Non-pigmented ciliary epithelial cell (primary cell): ENCODE measurements at places on chromosomes 7 and 10.
A peak's percentile ranks its signal among the peaks of the same experiment; 100 is the strongest.

GRCh38 chr7:41633690-41634089 lies 69.2 kb downstream of the INHBA start:
- DNase-seq, result no peak

DNA sequence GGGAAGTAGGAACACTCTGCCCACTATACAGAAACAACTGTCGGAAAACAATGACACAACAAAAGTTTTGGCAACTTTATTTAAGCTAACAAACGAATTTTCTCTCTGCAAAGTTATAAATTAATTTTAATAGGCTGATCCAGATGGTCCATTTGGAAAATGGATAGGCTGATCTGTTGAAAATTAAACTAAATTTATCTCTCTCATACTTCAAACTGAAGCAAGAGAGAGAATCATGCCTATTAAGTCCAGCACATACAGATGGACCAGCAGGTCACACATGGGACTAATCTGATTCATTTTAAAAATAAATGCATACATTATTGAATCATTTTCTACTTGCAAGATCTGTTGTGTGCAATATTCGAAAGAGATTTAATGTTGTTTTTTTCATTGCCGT lies 110.1 kb downstream of the BTRC start:
- DNase-seq, result no peak

GRCh38 chr10:75540981-75541380 lies 109.6 kb downstream of the LRMDA start:
- no peak for DNase-seq

DNA sequence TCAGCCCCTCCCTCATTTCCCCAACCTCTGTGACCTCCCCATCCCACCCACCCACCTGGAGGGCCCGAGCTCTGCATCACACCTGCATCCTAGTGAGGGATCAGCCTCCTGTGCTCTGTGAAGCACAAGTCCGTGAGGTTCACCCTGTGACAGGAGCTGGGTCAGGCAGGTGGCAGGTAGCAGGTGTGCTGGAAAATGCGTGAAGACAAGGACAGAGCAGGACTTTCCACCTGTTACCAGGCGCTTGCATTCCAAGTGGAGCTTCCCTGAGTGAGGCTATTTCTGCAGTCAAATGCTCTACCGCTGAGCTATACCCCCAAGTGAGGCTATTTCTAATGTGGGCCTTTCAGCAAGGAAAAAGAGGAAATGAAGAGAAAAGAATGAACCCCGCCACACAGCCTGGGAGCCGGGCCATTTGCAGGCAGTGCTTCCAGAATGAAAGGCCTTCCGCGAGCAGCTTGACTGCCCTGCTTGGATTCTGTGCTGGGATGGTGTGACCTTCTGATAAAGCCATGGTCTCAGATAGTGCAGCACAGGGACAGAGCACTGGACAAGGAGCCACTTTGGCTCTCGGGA lies 13.3 kb upstream of the CPXM2 start:
- DNase-seq, result no peak

DNA sequence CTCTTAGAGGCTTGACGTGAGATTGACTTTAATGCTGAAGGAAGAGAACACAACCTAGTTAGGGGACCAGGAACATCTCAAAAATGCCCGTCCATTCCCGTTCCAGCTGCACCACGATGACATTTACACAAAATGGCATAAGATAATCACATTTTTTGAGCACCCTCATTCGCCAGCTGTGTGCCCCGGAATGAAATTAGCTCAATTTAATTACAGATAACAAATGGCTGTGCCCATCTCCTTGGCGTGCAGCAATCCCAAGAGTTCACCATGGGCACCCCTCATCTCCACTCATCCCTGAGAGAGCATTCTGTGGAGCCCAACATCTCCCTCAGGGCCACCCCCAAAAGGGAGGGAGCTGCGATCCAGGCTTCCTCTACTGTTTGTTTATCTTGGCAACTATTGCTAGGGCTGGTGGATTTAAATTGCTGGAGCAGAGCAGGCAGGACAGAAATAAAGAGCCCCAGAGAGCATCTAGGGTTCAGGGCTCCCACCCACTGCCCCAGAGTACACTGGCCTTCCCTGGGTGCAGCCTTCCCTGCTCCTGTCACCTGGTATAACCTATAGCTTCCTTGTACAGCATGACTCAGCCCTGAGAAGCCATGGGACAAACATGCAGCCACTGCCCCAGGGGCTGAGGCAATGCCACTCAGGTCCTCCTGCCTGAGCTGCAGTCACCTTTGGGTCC lies 263.5 kb downstream of the ZEB1 start:
- DNase-seq, result no peak

GRCh38 chr7:129354428-129355157 lies 79.6 kb upstream of the STRIP2 start:
- DNase-seq, result no peak

DNA sequence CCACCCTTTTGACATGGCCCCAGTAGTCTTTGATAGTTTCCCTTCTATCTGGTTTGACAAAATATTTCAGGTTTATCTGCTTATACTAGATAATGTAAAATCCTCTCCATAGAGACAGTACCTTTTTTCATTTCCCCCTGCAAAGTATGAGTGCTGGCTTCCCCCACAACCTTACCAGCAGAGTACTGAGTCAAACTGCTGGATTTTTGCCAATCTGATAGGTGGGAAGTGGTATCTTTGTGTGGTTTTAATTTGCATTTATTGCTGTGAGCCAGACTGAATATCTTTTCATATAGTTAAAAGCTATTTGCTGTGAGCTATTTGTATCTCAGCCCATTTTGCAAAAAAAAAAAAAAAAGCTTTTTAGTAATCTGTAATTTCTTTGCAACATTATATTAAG lies 32.1 kb upstream of the HECTD2 start:
- no peak for DNase-seq

- no peak for DNase-seq
Measured at GRCh38 chr7:88344956-88345832, 38.5 kb upstream of the STEAP4 start.

GRCh38 chr7:7976677-7977076 lies 8.1 kb downstream of the GLCCI1 start:
- no peak for DNase-seq

GRCh38 chr10:86368987-86369386 lies 2.4 kb upstream of the GRID1 start:
- DNase-seq, result no peak

GRCh38 chr10:64571056-64571455 lies 1049.9 kb downstream of the REEP3 start:
- no peak for DNase-seq

DNA sequence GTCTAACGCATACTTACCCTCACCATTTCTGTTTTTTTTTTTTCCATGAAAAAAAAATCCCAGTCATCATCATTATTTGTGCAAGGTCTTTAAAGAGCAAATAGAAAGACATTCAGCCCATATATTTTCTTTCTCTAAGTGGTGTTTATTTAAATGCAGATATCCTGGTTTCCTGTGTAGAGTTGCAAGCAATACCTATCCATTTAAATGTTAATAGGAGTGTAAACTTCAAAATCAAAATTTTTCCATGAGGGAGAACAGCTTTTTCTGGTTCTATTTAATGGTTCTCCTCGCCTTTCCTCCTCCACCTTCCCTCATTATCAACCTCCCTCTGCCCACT lies 120.1 kb upstream of the AGK start:
- no peak for DNase-seq

GRCh38 chr7:68041554-68041953 lies 1044.9 kb downstream of the TYW1 start:
- no peak for DNase-seq

DNA sequence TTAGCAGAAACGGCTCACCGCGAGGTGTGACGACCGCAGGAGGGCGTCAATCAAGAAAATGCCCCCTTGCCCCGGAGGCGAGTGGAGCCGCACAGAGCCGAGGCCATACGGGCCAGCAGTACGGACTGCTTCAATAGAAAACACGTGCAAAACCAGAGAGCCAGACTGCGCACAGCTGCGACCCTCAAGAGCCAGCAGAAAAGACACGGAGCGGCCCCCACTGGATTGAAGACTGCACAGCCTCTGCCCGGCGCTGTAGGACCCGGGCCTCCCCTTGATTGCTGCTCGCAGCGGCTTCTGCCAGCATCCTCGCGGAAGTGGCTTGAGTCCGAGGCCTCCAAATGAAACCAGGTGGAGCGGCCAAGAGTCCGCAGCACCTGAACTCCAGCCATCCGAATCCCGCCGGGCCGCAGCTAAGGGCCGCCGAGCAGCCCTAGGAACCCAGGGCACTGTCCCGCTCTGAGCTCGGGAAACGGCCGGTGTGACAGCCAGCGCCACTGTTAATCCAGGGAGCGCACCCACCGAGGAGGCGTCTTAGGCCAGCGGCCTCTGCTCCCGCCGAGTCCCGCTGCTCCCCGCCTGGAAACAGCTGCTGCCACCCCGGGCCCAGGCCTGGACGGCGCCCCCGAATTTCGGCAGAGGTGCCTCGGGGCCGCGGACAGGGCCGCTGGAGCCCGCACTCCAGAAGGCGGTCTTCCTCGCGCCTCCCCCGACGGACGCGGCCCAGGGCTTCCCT lies 660 bp upstream of the HHEX start:
- DNase-seq, result no peak

DNA sequence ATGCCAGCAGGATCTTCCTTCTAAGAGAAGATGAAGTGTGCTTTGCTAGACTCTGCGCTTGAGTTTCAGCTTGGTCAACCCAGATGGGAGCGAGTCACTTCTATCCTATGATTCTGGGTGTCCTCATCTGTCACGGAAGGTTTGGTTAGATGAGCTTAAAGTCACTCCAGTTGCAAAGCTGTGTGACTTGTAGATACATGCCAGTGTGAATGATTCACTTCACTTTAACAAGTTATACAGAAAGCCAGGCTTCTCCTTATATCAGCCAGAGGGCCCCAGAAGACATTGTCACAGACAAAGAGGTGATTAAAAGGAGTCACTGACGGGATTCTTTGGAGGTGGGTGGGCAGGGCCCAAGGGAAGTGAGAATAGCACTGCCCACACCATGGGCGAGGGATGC lies 122.6 kb upstream of the PFKP start:
- no peak for DNase-seq

DNA sequence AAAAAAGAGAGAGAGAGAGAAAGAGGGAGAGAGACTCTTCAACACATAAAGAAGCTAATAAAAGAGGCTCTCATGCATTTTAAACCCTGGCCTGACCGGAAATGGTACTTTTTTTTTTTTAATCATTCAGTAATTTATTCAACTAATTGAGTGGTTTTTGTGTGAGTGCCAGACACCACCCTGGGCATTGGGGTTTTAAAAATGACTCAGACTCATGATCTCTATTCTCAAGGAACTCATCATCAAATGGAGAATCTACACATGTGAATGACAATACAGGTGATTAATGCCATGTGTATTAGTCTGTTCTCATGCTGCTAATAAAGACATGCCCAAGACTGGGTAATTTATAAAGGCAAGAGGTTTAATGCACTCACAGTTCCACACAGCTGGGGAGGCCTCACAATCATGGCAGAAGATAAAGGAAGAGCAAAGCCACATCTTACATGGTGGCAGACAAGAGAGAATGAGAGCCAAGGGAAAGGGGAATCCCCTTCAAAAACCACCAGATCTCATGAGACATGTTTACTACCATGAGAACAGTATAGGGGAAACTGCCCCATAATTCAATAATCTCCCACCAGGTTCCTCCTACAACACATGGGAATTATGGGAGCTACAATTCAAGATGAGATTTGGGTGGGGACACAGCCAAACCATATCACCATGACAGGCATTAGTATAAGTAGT lies 158.5 kb upstream of the AUTS2 start:
- DNase-seq, result no peak

- no peak for DNase-seq
Measured at GRCh38 chr10:30041196-30042105, 17.9 kb downstream of the JCAD start.

DNA sequence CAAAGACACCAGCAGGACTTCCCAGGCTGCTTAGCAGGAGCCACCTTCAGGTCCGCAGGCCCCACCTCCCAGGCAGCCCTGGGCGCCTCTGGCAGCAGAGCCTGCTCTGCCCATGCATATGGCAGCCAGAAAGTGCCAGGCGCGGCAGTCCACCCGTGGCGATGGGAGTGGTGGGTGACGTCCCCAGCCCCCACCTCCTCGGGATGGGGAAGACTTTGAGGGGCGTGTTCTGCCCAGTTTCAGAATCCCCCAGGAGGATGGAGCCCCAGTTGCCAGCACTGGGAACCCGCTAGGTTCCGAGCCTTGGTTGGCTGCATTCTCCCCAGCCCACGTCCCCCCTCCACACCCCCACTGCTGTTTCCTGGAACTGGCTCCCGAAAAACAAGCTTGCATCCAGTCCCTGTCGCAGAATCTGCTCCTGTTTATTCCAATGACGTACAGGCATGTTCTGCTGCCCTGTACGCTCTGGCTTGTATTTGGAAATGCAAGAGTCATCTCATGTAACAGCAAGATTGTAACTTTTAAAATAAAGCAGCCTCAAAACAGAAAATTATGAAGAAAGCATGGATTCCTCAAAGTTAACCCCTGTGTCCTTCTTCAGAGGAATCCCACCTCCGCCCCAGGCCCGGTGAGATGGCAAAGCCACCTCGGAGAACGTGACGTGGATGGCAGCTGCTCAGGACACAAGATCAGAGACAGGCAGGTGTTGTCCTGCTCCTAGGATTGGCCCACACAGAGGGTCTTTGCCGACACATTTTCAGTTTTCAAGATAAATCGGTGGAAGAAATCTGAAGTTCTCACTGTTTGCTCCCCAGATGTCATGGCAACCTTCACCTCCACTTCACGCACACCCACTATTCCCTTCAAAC lies 87.8 kb upstream of the PPP2R2D start:
- no peak for DNase-seq

DNA sequence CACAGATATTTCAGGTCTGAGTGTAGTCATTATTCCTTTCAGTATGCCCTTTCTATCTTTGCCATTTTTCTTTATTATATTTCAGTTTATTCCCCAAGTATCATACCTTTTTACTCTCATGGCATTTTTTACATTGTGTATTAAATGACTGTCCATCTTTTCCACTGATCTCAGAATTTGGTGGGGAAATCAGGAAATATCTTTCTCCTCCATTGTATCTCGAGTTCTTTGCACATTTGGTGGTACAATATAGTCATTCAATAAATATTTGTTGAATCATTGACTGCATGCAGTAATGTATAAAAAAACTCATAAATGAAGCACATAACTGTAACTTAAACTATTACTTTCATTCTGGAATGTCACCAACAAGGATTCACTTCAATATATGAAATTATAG lies 354.7 kb downstream of the HGF start:
- peak; percentile 24 for DNase-seq

DNA sequence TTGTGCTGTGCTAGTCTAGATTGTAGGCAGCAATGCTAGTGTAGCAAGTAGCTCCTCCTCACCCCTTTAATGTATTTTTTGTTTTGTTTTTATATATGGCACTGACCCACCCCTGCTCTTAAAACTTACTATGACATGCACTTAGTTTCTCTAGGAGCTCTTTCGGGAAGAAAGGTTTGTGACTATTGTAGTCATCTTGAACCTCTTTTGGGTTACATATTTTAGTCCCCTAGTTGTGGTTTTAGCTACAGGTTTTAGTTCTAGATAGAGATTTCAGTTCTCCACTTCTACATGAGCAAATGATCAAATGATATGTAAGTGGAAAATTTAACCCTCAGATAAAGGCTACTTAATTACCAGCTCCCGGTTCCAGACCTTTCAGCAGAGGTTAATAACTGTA lies 14.9 kb downstream of the MINPP1 start:
- DNase-seq, result no peak
